Glomerular endothelial cell (primary cell): ENCODE measurements at places on chromosomes 7 and 10. TPM values are rescaled to one million over a fixed set of nuclear protein-coding genes. Genes with fewer than 3 reads are reported as not detected.

DDC gene
- not detected in 2 replicates for total RNA-seq

ADAM22 gene
- 0.39 and 1.1 TPM in 2 replicates for total RNA-seq

RAB18 gene
- total RNA-seq: 41.1 and 44.8 TPM in 2 replicates

SFRP5 gene
- not detected in 2 replicates for total RNA-seq

NUDT13 gene
- 0.97 and 0.99 TPM in 2 replicates for total RNA-seq

NUPR2 gene
- total RNA-seq: not detected in 2 replicates

IDI1 gene
- 40.5 and 55.3 TPM in 2 replicates for total RNA-seq

PLAU gene
- total RNA-seq: 137 and 470 TPM in 2 replicates

TMEM176A gene
- not detected in 2 replicates for total RNA-seq

TAS2R60 gene
- not detected in 2 replicates for total RNA-seq
